CD4-positive, alpha-beta T cell (primary cell): ENCODE measurements at places on chromosomes 1 and 21. TPM values are rescaled to one million over a fixed set of nuclear protein-coding genes. Genes with fewer than 3 reads are reported as not detected.

SLC19A1 gene
- total RNA-seq = 12.0 TPM

PLCH2 gene
- 48.1 TPM for total RNA-seq

TACSTD2 gene
- total RNA-seq = 0.36 TPM

GRCh38 chr1:174405219-174405618 lies 42.5 kb upstream of the GPR52 start:
- no peak for DNase-seq

DNA sequence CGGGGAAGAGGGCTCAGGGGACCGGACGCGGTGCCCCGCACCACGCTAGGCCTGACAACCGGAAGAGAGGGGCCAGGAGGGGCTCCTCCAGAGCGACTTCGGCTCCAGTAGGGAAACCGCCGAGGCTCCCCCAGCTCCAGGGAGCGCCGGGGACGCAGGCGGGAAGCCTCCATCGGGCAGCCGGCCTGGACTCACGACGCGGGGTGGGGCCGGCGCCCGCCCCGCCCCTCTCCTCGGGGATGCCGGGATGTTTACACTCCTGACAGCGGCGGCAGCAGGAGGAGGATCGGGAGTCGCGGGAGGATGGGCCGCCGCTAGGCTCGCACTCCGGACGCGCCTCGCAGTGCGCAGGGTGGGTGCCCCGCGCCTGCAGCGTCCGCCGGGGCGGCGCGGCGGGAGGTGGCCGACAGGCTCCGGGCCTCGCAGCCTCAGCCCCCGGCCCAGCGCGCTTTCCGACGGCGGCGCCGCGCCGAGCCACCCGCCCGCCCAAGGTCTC lies at the start of gene NEK7:
Gene NEK7 (plus strand): TSS at position 254 of the 496 bp plus-strand sequence. CDS start 75,583 bp downstream, outside the sequence.
- peak; percentile 39 for DNase-seq

GRCh38 chr1:214331827-214332423 lies 51.0 kb downstream of the SMYD2 start:
- DNase-seq = peak; percentile 39
